ENCODE measurements at places on chromosomes 12 and 14. TPM values are rescaled to one million over a fixed set of nuclear protein-coding genes. Genes with fewer than 3 reads are reported as not detected.

The OASL gene
- 0.15 TPM for polyA plus RNA-seq

The BMP4 gene
- polyA plus RNA-seq = 16.3 TPM

- no peak for DNase-seq
These were observed 224.2 kb downstream of the LRFN5 start for GRCh38 chr14:41830714-41831406.

- DNase-seq = no peak
These were observed 14.4 kb upstream of the RPLP0 start for GRCh38 chr12:120215357-120215735.

DNA sequence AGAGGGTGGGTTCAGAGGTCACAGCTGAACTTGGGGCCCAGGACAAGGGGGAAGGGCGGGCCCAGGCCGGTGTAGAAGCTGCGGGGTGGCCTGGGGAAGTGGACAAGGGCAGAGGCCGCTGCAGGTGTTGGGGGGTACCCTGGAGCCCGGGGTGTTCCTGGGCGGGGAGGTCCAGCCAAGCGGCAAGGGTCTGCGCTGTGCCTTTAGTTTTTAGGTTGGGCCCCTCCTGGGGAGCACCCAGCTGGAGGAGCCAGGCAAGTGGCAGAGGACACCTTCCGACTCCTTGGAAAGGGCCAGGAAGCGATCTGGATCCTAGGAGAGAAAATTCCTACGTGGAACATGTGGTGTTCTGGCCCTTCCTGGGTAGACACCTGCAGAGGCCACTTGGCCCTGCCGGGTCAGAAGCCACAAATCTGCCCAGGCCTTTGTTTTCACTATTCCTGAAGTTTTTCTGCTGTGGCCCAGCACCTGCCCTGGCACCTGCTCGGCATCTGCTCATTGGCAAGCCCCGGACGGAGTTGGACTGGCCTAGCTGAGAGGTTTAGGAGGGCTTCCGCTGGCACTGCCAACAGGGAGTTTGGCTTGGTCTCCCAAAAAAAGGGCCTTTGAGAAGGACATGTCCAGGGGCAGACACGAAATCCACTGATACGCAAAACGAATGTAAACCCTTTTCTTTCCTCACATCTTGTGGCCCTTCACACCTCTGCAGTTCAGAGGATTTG is 61.1 kb downstream of the SMUG1 start:
- no peak for DNase-seq

GRCh38 chr12:92255741-92256140 is 110.1 kb upstream of the BTG1 start:
- no peak for DNase-seq

GRCh38 chr12:100755186-100755585 is 39.4 kb upstream of the ANO4 start:
- DNase-seq = no peak

DNA sequence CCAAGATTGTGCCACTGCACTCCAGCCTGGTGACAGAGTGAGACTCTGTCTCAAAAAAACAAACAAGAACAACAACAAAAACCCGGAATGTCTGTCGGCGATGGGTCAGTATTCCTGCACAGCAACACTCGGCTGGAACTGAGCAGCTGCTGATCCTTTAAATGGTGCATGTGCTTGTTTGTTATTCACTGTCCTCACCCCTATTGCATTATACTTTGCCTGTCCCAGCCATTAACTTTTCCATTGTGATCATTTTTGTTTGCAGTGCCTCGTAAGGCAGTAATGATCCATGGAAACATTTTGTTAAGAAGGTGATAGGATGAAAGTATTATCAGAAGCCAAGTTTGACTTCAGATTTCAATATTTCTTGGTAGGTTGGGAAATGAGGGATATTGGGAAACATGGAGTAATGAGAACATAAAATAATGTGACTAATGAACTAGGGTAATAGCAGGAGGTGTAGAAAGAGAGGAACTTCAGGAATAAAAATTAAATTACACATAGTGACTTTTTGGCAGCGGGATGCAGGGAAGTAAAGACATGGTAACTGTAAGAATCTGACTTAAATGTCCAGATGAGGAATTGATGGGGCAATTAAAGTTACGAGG is 6.1 kb downstream of the ACSS3 start:
- no peak for DNase-seq

DNA sequence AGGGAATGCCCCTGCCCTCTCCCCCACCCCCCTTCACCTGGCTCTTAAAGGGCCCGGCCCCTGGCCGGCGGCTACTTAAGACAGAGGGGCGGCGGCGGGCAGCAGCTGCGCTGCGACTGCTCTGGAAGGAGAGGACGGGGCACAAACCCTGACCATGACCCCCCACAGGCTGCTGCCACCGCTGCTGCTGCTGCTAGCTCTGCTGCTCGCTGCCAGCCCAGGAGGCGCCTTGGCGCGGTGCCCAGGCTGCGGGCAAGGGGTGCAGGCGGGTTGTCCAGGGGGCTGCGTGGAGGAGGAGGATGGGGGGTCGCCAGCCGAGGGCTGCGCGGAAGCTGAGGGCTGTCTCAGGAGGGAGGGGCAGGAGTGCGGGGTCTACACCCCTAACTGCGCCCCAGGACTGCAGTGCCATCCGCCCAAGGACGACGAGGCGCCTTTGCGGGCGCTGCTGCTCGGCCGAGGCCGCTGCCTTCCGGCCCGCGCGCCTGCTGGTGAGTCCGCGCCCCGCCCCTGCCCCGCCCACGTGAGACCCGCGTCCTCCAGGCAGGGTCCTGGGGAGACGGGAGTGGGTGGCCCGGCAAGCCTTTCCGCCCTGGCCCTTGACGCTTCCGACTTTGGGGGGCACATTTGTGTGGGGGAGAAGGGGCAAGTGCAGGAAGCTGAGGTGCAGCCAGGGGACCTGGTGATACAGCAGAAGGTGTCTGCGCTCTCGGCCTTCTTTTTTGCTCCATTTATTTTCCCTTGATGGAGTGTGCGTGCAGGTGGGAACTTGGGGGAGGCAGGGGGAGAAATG is at the start of gene IGFBP6:
TSS of gene IGFBP6 (plus strand) at position 104 of the 790 bp plus-strand sequence. CDS start at position 155, 51 bp downstream.
- no peak for DNase-seq

- DNase-seq = no peak
These were observed 56.6 kb downstream of the PAX9 start for GRCh38 chr14:36718216-36718615.

Data from spinal cord (tissue), 10 donors.